Urinary bladder (tissue), 4 donors: ENCODE measurements at places on chromosomes 12 and 14. TPM values are rescaled to one million over a fixed set of nuclear protein-coding genes. Genes with fewer than 3 reads are reported as not detected.

GRCh38 chr12:46244273-46244915 lies 24.4 kb downstream of the SLC38A1 start:
- DNase-seq, result no peak

GRCh38 chr12:71440345-71440762 lies 756 bp downstream of the LGR5 start:
- DNase-seq, result no peak

DNA sequence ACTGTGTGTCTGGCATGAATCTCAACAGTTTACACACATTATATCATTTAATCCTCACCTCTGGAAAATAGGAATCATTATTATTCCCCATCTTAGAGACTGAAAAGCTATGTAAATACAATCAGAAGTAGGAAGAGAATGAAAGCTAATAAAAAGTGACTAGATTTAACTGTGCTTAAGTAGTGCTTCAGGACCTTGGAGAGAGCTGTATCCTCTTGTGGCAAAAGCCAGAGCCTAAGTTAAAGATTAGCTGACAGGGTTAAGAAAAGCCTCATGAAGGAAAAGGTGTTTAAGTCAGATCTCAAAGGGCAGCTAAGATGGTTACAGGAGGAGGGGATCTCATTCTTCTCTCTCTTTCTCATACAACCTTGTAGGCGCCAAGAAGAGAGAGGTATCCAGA lies 65.3 kb upstream of the TMEM233 start:
- DNase-seq, result no peak

DNA sequence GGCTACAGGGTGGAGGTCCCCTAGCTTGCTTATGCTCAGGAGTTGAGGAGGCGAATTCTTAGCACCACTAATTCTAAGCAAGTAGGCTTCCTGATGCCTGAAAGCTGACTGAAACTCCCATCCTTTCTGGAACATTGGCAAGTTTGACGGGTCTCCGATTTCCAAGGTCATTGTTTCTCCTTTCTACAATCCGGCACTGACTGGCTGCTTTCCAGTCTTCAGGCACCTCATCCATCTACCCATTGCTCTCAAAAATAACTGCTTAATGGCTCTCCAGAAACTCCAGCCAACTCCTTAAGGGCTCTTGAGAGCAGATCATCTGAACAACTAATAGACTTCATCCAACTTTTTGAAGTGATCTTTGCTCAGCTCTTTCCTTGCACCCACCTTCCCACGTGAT lies 13.3 kb downstream of the REM2 start:
- no peak for DNase-seq

- DNase-seq, result no peak
These were observed 31.0 kb downstream of the NINJ2 start for GRCh38 chr12:632102-632696.

GRCh38 chr12:121214855-121215745 lies 5.2 kb downstream of the P2RX4 start:
- DNase-seq, result no peak

VDR gene
- 0.79 TPM for total RNA-seq

NFE2 gene
- total RNA-seq, result 0.63 TPM
